GM12892 (cell line): ENCODE measurements at places on chromosomes 7 and 10.

DNA sequence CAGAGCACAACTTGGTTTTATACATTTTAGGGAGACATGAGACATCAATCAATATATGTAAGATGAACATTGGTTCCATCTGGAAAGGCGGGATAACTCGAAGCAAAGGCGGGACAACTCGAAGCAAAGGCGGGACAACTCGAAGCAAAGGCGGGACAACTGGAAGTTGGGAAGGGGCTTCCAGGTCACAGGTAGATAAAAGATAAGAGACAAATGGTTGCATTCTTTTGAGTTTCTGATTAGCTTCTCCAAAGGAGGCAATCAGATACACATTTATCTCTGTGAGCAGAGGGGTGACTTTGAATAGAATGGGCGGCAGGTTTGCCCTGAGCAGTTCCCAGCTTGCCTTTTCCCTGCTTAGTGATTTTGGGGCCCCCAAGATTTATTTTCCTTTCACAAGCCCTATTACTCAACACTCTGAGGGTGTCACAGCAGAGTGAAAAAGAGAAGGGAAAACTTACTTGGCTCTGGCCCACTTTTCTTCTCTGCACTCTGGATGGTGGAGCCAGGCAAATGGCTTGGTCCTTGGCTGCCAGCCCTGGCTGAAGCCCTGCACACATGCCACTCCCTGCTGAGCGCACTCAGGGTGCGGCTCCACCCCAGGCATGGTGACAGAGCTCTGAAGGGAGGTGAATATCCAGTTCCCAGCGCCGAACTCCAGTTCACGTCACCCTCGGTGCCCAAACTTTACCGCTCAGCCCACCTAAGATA lies 46.7 kb downstream of the PARD3 start:
- DNase-seq: no peak

GRCh38 chr7:12801107-12801506 lies 113.7 kb downstream of the ARL4A start:
- DNase-seq: no peak

- no peak for DNase-seq
These were observed 158.7 kb downstream of the TNS3 start for GRCh38 chr7:47423196-47423595.

- DNase-seq: no peak
These were observed 312.6 kb downstream of the PLXDC2 start for GRCh38 chr10:20128811-20129210.

DNA sequence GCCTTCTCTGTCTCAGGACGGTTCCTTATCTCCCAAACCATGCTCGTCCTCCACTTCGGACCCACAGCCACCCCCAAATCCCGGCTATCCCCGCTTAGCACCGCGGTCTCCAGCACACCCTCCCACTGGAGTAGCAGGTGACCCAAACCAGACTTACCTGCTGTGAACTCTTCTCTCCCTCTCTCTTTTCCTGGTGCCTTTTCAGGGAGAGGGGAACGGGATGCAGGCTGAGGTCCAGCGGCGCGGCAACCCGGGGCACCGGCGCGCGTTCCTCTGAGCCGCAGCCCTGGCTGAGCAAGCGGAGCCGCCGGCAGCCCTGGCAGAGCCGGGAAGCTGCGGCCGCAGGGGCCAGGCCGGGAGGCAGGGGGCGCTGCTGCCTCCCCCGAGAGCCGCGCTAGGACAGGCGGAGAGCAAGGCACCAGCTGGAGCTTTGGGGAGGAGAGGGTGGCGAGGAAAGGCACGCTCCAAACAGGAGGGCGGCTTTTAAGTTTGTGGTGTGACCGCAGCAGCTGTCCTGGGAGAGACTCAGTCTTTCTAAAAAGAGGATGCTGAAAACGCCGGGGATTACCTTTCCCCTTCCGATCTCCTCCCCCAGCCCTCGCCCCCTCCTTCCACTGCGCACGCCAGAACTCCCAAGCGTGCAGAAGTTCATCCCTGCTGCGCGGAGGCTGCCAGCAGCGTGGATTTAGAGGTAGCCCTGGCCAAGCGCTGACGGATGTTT lies at the start of gene SEMA3D:
SEMA3D (minus strand) TSS at position 536 of the 721 bp plus-strand sequence. CDS start 65,165 bp downstream, outside the sequence.
- peak; percentile 41 for DNase-seq

GRCh38 chr7:27922907-27923641 lies 183.1 kb downstream of the TAX1BP1 start:
- no peak for DNase-seq

DNA sequence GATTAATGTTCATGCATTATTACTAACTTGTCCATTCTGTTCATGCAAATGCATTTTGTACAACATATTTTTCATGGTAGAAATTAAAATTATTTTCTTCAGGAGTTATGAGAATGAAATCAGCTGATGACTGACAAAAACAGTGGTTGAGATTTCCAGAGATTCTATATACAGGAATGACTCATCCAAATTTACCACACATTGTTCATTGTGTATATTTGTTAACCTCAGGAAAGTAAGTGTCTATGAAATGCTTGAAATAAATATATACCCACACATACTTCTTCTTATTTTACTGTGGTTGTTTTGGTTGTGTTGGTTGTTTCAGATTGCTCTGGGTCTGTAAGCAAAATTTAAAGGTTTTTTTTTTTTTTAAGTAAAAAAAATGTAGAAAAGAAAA lies 108.1 kb upstream of the SP8 start:
- DNase-seq: no peak

GRCh38 chr10:79047875-79048638 lies 20.7 kb upstream of the ZMIZ1 start:
- no peak for DNase-seq

DNA sequence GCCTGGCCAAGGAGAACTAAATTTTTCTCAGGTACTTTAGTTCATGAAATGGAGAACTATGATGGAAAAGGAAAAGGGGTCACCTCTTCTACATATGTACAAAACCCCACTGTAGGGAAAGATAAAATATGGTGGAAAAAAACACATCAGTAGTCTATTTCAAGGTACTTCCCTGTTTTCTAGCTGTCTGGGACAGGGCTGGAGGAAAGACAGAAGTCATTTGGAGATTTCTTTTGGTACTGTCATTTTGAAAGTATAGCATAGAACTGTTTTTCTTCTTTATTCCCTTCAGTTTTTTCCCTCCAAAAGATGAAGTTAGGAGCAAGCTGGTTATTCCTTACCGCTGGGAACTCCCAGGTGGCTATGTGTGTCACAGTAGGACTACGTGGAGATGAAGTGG lies 196.1 kb downstream of the DOCK4 start:
- no peak for DNase-seq

GRCh38 chr7:107530751-107531150 lies 33.0 kb downstream of the COG5 start:
- DNase-seq: no peak

DNA sequence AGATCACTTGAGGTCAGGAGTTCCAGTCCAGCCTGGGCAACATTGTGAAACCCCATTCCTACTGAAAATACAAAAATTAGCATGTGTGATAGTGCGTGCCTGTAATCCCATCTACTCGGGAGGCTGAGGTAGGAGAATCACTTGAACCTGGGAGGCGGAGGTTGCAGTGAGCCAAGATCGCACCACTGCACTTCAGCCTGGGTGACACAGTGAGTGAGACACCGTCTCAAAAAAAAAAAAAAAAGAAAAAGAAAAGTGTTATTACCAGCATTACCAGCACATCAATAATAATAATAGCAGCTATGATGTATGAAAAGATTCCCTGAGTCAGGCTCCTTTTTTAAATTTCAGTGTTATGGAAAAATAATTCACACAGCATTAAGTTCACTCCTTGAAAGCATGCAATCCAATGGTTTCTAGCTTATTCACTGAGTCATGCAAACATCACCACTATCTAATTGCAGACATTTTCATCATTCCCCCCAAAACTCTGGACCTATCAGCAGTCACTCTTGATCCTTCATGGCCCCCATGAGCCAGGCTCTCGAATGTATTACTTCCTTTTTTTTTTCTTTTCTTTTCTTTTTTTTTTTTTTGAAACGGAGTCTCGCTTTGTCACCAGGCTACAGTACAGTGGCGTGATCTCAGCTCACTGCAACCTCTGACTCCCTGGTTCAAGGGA lies 228.4 kb downstream of the FANK1 start:
- DNase-seq: no peak

DNA sequence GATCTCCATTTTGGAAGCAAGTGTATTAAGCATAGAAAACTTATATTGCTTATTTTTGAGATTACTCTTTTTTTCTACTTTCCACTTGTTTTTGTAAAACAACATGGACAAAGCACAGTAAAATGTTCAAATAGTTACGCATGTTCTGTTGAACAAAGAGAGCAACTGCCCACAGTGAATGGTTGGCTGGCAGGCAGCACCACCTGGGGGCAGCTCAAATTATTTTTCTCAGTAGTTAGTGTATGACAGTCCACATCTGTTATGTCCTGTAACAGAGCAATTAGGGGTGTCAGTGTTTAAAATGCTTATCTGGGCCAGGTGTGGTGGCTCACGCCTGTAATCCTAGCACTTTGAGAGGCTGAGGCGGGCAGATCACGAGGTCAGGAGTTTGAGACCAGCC lies 46.1 kb upstream of the CACUL1 start:
- DNase-seq: no peak

- DNase-seq: no peak
These were observed 31.2 kb downstream of the GSTO2 start for GRCh38 chr10:104300002-104300735.

GRCh38 chr10:4776234-4776638 lies 49.8 kb upstream of the AKR1E2 start:
- DNase-seq: no peak

DNA sequence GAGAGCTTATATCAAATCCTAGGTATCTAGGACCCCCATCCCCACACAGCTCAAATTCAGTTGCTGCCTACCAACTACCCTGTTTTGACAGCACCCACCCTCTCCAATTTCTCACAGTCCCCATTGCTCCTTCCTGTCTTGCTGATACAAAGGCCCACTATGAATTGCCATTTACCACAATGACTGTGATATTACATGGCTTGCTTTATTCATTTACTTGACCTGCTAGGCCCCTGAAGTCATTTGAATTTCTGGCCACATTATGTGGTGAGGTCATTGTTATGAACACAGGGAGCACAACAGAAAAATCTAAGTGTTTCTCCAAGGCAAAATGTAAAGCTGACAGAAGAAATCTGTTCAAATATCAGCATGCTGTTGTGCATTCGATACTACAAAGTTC lies 101.4 kb downstream of the PPP1R17 start:
- DNase-seq: no peak

GRCh38 chr10:121823993-121824463 lies 103.8 kb downstream of the ATE1 start:
- DNase-seq: no peak

DNA sequence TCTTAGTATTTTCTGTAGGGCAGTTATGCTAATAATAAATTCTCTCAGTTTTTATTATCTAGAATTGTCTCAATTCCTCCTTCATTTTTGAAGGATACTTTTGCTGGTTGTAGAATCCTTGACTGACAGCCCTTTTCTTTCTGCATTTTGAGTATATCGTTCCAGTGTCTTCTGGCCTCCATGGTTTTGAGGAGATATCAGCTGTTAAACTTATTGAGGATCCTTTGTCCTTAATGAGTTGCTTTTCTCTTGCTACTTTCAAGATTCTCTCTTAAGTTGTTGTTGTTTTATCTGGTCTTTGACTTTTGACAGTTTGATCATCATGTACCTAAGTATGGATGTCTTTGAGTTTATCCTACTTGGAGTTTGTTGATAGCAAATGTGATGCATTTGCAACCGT lies 8.9 kb upstream of the GJC3 start:
- no peak for DNase-seq

GRCh38 chr10:15591431-15591830 lies 128.3 kb downstream of the ITGA8 start:
- no peak for DNase-seq

DNA sequence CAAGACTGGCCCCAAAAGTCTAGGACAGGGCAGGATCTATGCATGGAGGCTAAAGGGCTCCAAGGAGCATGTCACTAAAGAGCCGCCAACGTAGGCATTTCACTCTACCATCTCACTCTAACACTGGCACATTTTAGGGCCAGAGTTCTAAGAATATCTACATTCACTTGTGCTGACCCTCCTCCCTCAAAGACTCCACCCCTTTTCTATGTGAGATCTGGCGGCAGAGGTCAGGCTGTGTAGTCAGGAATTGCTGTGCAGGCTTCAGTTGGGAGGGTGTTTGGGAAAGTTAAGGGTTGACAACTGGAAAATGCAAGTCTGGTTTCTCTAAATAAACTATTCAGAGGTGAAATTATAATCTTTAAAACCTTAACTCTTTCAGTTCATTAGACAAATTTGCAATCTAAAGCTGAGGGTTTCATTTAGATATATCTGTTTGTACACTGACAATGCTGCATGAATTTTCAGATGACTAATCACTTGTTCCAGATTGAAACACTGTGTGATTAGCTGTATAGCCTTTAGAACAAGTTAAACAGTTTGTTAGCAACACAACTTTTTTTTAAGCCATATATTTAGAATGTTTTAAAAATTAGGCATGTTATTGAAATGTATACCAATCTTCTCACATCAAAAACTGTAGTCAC lies 18.2 kb downstream of the LMOD2 start:
- DNase-seq: no peak

GRCh38 chr7:122118757-122119156 lies 25.3 kb downstream of the AASS start:
- no peak for DNase-seq

GRCh38 chr10:127578961-127579305 lies 29.8 kb downstream of the NPS start:
- no peak for DNase-seq

DNA sequence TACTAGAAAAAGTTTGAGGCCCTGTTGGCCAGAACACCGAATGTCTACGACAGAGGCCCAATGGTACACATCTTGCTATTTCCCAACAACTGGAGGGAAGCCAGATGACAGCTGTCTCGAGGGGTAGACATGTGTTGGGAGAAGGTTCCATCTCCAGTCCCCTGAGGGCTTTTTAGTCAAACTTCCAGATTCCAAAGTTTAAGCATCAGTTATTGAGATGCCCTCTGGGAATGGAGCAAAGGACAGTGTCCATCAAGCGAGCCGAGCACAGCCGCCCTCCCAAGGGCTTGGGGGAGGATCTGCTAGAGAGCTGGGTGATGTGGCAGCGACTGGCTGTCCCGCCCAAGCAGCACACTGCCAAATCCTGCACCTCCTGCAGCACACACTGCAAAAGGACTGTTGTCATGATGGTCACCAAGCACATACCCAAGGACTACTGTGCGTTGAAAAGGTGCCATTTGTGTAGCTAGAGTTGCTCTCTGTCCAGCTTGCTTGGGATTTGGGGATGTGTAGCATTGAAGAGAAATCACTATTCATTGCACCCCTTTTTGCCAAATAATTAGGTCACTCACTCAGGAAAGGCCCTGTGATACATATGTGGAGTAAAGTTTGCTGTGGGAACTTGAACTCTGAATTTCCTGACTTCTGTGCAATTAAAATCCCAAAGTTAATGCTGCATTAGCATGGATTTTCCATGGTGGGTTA lies 164.6 kb downstream of the TRIL start:
- no peak for DNase-seq
